RWPE2 (cell line): ENCODE measurements at places on chromosomes 3 and 15.

DNA sequence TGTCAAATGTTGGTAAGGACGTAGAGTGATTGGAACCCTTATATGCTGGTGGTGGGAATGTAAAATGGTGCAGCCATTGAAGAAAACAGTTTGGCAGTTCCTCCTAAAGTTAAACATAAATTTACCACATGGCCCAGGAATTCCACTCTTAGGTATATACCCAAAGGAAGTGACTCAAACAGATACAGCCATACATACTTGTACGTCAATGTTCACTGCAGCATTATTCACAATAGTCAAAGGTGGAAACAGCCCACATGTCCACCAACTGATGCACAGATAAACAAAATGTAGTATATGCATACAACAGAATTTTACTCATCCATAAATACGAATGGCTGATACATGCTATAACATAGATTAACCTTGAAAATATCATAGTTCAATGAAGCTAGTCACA is 13.2 kb downstream of the CLASP2 start:
- DNase-seq: no peak

DNA sequence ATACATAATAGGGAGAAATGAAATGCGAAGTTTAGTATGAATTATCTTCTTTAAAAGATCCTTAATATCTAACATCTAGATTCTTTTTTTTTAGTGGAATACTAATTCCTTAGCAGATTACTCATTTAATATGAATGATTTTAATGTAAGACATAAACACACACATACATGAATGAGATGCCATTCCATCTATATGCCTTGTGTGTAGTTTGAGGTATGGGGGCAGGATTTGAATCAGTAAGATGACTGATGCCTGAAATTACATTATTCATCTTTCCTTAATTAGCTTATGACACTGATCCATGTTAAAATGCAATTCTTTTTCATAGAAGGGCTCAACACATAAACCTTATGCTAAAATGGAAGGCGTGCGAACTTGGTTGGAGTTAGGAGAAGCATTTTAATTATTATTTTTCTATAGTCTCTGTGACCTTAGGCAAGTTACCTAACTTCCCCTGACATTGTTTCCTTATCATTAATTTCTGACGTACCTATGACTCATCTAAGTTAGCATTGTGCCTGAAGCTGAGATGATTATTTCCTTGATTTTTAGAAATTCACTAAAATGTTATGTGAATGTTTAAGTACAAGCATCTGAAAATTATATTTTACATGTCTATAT is 10.8 kb upstream of the BNIP2 start:
- no peak for DNase-seq

- no peak for DNase-seq
Measured at GRCh38 chr15:63013052-63013808, 29.3 kb upstream of the TPM1 start.

DNA sequence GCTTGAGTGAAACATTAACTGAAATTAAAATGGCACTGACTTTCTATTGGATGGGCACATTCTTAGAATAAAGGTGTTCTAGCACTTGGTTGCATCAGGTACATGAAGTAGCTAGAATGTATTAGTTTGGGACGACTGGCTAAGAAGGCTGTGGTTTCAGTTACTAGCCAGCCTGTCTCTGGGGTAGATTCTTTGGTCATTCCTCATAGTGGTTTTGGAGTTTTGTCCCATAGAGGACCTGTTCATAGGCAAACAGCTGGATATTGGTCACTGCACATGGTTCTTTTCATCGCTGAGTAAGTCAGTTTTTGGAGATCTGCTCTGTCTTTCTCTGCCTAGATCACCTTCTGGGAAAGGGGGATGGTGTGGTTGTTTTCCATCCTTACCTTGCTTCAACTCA is 55.3 kb downstream of the ADAMTSL3 start:
- no peak for DNase-seq

GRCh38 chr3:148903941-148904340 is 38.8 kb downstream of the CPA3 start:
- no peak for DNase-seq

DNA sequence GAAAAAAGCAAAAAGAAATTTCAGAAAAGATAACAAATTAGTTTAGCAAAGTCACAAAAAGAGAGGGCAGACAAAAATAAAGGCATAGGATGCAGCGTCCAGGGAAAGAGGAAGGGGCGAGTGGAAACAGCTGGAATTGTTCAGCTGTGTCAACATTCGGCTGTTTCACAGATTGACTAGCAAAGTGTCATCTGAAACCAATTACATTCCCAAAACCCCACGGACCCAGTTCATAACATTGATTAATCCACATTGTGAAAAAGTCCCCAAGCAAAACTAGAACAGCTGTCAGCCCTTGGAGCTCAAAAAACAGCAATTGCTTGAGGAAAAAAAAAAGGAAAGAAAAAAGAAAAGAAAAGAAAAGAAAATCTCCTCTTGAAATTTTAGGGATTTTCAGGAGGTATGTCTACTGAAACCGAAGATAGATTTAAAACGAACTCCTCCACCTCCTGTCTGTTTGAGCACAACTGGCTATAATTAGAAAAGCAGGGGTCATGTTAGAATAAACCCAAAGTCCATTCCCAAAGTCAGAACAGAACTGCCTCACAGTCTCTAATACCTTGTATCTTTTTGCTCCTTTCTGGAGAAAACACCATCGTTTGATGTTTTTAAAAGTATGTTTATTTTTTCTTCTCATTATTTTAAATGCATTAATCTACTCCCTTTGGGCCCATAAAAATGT is 159.6 kb downstream of the RORA start:
- DNase-seq: no peak

- DNase-seq: no peak
Measured at GRCh38 chr3:77672016-77672415, 632.1 kb downstream of the ROBO2 start.

- no peak for DNase-seq
Measured at GRCh38 chr3:18111796-18112232, 313.3 kb downstream of the SATB1 start.

- no peak for DNase-seq
Measured at GRCh38 chr3:178966299-178967176, 105.1 kb downstream of the ZMAT3 start.

GRCh38 chr3:169581633-169582032 is 81.9 kb downstream of the MECOM start:
- no peak for DNase-seq

GRCh38 chr3:72097053-72097452 is 312.1 kb upstream of the PROK2 start:
- no peak for DNase-seq

GRCh38 chr3:111763001-111763471 is 96.0 kb upstream of the PHLDB2 start:
- no peak for DNase-seq

DNA sequence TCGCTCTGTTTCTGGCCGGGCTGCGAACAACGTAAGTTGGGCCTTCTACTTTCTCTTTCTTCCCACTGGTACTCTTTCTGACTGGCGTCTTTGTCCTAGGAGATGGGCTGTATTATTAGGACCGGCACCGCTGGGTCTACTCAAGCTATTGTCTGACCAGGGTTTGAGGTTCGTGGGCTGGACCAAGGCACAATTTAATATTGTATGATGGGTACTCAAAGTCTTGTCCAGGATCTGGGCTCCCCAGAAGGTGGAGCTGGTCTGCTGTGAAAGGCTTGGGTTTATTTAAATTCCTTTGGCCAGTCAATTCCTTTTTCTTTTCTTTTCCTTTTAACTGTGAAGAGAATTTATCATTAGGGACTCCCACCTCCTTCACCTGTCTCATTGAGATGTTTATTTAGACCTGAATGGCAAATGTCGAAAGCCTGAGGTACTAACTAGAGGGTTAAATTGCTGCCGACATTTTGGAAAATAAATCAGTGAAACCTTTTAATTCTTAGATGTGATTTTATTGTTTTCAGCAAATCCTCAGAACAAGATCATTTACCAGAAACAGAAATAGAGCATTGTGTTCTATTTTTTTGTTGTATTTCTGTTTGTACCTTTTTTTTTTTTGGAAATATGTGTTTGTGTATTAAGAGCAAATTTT is 410 bp downstream of the LRRC49 start:
- DNase-seq: peak; percentile 61

DNA sequence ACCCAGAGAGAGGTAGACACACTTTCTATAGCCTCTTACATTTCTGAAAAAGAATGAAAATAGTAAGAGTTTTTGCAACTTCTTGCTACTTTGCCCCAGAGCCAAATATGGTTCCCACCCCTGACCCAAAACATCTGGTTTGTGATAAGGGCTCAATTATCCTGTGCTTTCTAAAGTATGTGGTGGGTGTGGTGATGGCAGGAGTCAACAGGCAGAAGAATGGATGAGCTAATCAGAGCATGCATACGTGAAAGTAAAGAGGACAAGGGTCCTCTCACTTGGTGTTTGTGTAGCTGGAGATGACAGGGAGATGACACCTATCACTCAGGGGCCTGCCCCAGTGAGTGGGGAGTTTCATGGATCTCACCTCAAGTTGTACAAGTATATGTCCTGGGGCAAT is 19.1 kb downstream of the KBTBD8 start:
- no peak for DNase-seq

DNA sequence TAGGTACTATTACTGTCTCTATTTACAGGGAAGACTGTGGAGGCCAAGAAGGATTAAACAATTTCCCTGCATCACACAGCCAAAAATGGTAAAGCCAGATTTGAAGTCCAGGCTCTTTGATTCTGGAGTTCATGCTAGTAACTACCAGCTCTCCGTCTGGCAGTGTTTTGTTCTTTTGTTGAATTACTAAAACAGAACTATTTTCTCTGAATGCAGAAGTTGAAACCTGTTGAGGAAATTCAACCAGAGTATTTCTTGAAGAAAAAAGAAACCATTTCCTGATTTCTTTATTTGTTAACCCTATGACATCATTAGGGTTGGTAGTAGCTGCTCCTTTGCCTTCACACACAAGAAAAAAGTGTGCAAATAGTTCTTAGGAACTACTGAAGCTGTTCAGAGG is 34.3 kb downstream of the CRTC3 start:
- DNase-seq: no peak

- DNase-seq: no peak
Measured at GRCh38 chr3:38966811-38967692, 84.7 kb downstream of the SCN11A start.

GRCh38 chr15:73056460-73056859 is 4.2 kb downstream of the NEO1 start:
- no peak for DNase-seq

DNA sequence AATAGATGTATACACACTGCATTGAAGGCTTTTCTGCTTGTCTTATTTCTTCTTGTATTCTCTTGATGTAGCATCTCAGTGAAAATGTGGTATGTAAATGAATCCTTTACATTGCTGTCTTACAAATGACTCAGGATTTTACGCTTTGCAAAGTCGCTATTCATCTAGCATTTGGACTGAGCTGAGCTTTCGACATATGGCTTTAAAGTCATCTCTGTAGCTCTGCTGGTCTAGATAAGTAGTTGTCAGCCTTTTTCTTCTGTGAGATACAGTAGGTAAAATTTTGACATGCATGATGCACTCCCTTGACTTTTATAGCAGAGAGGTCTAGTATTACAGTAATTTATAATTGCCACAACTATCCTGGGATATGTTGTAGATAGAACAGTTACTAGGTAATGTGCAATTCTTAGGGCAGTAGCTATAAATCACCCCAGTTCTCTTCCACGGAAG is 16.8 kb downstream of the MEF2A start:
- DNase-seq: no peak

- DNase-seq: no peak
Measured at GRCh38 chr15:38324939-38325647, 72.5 kb downstream of the SPRED1 start.

GRCh38 chr15:68205558-68205944 is 419 bp upstream of the CALML4 start:
- no peak for DNase-seq

DNA sequence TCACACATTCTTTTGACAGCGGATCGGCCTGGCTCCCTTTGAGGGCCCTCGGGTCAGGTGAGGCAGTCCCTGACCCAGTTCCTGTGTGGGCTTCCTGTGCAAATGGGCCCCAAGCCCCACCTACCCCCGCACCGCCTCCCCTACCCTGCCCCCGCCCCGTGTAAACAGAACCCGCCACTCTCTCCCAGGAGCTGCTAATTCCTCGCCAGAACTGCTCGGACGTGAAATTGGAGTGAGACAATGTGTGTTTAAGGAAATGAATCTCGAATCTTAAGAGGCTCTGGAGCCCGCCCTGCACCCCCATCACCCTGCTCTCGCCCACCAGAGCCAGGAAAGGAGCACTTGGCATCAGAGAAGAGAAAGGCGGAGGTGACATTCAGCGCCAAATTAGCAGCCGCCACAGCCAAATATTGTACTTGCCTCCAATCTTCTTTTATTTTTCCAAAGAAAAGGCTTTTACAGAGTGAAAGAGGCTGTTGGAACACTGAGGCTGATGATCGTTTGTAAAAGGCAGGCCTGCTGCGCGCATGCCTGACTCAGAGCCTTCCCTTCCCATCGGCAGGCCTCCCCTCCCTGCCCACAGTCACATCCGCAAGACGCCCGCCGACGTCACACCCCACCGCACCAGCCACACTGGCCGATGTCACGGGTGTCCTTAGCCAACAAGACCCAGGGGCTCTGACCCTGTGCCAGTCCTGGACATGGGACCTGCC is 53.1 kb downstream of the CACNA2D2 start:
- DNase-seq: no peak

- no peak for DNase-seq
Measured at GRCh38 chr15:95327661-95328060, 1002.8 kb upstream of the NR2F2 start.

GRCh38 chr15:66735909-66736305 is 33.9 kb downstream of the SMAD6 start:
- no peak for DNase-seq

GRCh38 chr3:70112751-70113150 is 113.2 kb downstream of the SAMMSON start:
- no peak for DNase-seq

DNA sequence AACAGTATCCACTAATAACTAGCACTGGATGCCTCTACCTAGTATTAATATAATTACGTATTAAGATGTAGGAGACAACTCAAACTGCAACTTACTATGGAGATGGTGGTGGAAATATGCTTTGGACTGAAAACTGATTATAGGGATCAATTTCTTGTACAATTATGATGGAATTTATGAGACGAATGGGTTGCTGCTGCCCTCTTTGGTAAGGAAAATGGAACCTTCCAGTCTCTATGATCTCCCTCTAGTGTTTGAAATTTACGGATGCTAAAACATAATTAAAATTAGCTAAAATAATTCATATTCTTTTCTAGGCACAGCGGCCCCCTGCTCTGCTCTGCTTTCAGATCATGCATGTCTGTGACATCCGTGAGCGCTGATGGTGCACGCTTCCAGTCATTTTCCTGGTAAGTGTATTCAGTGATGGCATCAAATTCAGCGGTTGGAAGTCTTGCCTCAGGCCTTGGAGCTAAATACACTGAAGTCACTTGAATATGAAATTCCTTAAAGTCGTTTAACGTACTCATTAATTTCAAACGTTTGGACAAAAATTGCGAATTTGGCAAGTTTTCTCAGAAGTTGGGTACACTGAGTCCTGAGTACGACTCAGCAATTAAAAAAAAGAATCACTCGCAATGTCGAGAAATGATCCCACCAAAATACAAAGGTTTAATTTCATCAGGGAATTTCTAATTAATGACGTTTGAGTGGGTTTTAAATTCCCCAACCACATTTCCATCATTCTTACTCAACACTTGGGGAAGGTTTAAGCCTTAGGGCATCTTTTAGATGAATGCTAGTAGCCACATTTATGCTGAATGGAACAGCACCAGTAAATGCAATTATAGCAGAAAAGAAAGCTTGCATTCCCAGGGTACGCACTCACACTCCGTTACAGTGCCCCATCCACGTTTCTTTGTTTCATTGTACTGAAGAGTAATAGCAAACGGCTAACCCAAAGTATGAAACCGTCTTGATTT is 132.6 kb downstream of the NR2F2 start:
- no peak for DNase-seq
